NCI-H187 treated with DMSO at 0.1 percent for 48 hours (cell line): ENCODE measurements at places on chromosomes 5 and 9.

DNA sequence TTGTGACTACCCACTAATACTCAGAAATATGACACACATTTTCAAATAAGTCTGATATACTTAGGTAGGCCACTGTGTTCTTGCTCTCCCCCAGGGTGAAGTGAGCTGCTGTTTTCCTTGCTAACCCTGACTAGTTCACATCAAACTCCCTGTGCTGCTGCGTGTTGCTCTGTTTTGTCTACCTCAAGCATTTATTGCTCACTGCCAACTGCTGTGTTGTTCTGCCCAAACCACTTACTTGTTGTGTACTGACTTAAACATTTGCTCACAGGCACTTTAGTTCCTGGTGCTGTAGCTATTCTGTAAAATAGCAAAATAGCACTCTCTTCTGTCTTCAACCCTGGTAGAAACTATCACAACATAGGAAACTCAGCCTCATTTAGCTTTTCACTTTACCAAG, 255.7 kb downstream of the HCN1 start:
- no peak for DNase-seq

DNA sequence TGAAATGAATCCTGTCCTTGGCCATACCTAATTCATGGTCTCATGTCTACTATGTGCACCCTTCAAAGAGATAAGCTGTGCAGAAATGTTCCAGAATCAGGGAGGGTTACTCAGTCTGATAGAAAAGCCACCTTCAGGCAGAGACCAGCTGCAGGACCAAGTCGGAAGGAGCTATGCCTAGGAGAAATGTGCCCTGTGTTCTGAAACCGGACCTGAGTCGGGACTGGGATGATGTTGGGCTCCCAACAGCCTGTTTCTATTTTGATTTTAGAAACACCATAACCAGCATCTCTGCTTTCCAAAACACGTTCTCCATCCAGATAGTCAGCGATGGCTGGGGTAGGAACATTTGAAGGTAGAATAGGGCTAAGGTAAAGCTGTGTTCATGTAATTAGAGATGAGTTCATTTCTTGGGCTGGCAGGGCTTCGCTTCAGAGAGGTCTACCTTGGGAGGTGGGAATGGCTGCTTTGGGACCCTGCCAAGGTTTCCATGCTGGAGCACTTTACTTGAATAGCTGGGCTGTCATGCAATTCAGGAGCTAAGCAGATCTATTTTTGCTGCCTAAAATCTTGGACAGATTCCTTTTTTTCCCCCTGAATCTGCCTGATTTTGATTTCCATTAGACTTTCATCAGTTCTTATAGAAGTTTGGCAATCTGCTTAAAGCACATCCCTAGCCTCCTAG, 2.8 kb downstream of the ADCY2 start:
- DNase-seq, result no peak

DNA sequence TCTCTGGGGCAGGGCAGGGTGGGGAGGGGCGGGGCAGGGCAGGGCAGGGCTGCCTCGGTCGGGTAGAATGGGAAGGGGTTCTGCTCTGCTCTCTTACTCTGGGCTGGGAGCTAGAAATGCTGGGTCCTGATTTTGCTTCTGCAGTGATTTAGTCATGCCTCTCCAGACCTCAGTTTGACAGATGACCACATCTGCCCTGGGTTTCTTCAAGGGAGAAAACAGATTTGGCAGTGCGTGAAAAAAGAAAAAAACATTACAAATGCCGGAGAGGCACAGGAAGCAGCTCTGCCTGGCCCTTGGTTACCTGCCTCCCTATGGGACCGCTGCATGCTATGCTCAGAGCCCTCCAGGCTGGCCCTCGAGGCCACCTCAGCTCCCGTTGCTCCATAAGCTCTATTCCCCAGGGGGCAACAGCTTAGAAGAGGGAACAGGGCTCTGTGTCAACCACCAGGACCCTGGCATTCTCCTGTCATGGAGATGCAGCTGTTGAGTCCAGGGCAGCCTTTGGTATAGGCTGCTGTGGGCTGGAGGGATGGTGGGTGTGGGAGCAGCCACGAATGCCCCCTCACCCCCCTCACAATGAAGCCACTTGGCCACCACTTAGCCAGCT, 53.2 kb upstream of the UBTD2 start:
- no peak for DNase-seq

GRCh38 chr9:6133346-6134063, 82.1 kb upstream of the IL33 start:
- DNase-seq, result no peak

GRCh38 chr9:109715344-109715743, 64.7 kb upstream of the PALM2AKAP2 start:
- DNase-seq, result no peak

GRCh38 chr9:77707383-77708063, 59.4 kb upstream of the GNA14 start:
- DNase-seq, result no peak

- no peak for DNase-seq
Measured at GRCh38 chr5:168463081-168463480, 23.2 kb upstream of the RARS1 start.

DNA sequence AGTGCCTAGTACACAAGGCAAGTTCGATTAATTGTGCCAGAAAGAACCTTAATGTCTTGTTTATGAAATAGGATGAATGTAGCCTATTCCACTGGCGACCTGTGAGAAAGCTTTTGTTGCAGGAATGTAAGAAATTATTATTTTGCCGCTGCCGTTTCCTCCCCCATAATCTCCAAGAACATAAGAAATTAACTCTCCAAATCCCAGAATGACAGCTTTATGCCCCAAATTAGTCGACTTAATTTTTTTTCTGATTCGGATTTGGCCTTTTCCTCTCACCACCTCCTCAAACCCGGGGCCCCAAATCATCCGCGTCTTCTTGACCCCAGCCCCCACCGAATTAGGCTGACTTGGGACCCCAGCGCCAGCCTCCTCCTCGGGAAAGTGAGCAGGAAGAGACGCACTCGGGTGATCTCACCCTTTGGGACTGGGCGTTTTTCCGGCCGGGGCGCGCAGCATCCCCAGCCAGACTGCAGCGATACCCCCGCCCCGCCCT, 682 bp upstream of the SPTAN1 start:
- DNase-seq, result no peak

- no peak for DNase-seq
Measured at GRCh38 chr9:31740705-31741104, 643.7 kb upstream of the ACO1 start.

DNA sequence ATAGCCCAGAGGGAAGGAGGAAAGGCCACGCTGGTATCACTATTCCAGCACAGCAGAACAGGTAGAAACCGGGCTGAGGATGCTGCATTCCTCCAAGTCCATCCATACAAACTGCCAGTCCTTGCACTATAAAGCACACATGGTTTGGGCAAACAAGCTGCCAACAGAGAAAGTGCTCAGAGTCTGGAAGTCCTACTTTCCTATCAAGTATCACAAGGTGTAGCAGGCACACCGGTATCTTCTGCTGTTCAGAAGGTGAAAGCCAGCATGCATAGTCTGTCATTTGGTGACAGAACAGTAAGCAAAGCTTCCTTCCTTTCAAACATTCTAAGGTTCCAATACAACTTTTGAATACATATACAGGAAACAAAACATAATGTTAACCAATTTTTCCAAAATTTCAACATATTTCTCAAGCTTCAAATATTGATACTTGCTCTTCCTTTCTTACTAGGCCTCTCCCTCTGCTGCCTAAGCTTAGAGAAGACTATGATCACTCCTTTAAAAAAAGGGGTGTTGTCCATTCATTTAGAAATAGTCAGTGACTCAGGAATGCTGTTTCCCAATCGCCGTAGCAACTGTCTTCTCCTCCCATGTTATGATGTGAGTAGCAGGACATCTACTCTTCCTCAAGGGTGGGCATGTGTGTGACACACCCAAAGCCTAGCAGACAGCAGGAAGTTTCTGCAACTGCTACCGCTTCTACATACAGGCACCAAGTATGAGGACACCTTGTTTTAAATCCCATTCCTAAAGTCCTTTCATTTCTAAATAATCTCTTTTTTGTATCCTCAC, 14.7 kb downstream of the DIAPH1 start:
- DNase-seq, result no peak

- no peak for DNase-seq
Measured at GRCh38 chr5:132322266-132322665, 28.1 kb downstream of the SLC22A4 start.

DNA sequence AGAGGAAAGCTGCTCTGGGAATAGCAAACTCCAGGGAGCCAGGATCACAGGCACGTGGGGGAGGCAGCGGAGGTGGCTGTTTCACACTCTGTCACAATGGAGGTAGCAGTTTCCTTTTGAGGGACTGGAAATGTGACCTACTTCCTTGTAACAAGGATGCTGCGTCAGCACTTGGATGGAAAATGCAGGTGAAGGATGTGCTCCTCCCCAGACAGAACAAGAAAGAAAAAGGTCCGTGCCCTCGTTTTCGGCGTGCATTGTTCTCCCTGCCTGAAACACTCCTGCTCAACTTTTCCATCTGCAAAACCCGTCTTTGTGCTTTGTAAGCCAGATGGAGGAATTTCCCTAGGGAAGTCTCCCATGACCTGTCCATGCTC, 55.1 kb upstream of the SH3PXD2B start:
- DNase-seq, result no peak

GRCh38 chr9:123741214-123741613, 188.7 kb downstream of the DENND1A start:
- DNase-seq, result no peak

- DNase-seq, result no peak
Measured at GRCh38 chr9:121071756-121072421, 2.9 kb upstream of the CNTRL start.

DNA sequence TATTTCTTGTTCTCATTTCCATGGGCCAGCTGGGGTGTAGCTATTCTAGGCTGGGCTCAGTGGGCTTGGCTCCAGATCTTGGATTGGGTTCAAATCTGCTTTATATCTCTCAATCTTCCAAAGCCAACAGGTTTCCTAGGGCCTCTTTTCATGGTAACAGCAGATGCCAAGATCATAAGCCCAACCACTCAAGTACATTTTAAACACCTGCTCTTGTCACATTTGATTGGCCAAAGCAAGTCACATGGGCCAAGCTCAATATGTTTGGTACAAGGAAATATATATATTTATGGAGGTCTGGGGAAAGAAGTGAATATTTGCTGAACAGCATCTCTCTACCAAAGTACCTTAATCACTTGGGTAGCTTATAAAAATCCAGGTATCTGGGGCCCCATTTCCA, 49.5 kb downstream of the MRRF start:
- DNase-seq, result no peak

- DNase-seq, result no peak
Measured at GRCh38 chr5:10562201-10563109, 1.4 kb upstream of the ANKRD33B start.

DNA sequence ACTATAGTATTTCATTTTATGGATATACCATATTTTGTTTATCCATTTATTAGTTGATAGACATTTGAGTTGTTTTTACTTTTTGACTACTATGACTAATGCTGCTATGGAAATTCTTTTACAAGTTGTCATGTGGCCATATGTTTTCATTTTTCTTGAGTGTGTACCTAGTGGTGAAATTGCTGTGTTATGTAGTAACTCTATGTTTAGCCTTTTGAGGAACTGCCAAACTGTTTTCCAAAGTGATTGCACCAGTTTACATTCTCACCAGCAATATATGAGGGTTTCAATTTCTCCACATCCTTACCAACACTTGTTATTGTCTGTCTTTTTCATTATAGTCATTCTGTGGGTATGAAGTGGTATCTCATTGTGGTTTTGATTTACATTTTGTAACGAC, 75.4 kb downstream of the GRIA1 start:
- DNase-seq, result no peak

GRCh38 chr5:124677374-124678351, 68.8 kb downstream of the ZNF608 start:
- DNase-seq, result no peak

GRCh38 chr5:15300141-15300540, 199.8 kb upstream of the FBXL7 start:
- DNase-seq, result no peak

DNA sequence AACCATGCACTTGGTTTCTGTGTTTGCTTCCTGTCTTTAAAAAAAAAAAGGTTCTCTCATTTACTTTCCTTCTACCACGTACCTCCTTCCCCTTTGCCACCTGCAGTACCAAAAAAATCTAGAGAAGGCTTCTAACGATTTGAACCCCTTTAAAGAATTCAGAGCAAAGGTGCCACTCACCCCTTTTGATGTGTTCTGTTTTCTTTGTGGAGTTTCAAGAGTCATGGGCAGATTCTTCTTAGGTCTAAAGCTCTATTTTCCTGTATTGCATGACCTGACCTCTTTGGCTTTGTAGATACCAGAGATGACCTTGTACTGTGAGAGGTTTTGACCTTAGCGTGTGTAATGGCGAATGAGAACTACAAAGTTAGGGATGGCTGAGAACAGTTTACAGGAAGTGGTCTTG, 29.0 kb downstream of the TXNDC8 start:
- DNase-seq, result no peak

GRCh38 chr5:77935506-77936364, 159.6 kb upstream of the TBCA start:
- DNase-seq, result no peak

GRCh38 chr9:123537809-123538208, 181.8 kb downstream of the CRB2 start:
- DNase-seq, result no peak

DNA sequence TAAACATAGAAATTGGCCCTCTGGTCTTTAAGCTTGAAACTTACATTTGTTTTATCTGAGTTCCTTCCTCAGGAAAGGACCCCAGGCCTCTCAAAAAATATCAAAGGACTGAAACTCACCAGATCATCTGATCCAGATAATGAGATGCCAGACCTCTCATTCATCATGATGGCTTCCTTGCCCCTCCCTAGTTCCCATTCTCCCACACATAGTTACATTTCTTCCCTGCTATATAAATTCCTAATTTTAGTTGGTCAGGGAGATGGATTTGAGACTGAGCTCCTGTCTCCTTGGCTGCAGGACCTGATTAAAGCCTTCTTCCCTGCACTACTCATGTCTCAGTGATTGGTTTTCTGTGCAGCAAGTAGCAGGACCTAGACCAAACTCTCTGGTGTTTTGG, 119.4 kb upstream of the SPIN1 start:
- DNase-seq, result no peak

- peak; percentile 37 for DNase-seq
Measured at GRCh38 chr5:177113566-177114424, 19.8 kb upstream of the NSD1 start.

DNA sequence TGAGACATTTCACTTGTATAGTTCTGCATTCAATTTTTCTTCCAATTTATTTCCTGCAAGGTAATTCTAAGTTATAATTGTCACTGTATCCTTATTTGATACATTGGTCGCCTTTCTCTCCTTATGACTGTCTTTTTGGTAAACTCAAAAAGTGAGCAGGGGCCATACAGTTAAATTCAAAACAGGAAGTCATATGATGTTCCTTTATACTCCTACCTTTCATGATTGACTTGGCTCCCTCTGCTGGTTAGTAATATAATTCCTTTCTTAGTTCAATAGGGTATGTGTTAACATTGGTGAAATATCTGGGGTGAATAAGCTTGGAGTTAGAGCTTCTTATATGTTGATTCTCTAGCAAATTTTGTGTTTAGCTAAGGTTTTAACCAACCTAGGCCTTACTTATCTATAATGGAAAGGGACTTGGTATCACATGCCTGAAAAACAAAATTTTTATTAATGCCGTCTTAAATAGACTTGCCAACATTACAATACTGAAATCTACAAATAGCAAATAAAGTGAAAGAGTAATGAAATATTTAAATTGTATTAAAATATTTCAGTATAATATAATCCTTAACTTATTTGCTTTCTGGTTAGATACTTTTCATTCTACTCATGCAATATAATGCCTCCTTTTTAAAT, 6.0 kb upstream of the NIPBL start:
- peak; percentile 73 for DNase-seq

GRCh38 chr5:179296150-179296821, 49.0 kb downstream of the ADAMTS2 start:
- no peak for DNase-seq

- no peak for DNase-seq
Measured at GRCh38 chr5:149133795-149134777, 7.2 kb upstream of the ABLIM3 start.
